A549 treated with CORT108297 at 1 μM for 4 hours (cell line): ENCODE measurements at places on chromosomes 4 and X. TPM values are rescaled to one million over a fixed set of nuclear protein-coding genes. Genes with fewer than 3 reads are reported as not detected.

MAOB gene
- total RNA-seq = 0.09 to 0.24 TPM (median 0.16 TPM) in 5 replicates

STATH gene
- total RNA-seq = not detected in 5 replicates

EDNRA gene
- 0.20 to 0.47 TPM (median 0.35 TPM) in 5 replicates for total RNA-seq

MFAP3L gene
- total RNA-seq = 4.1 to 5.4 TPM (median 4.5 TPM) in 5 replicates

NAP1L3 gene
- total RNA-seq = 0.25 to 0.42 TPM (median 0.29 TPM) in 5 replicates

GRIA3 gene
- total RNA-seq = not detected in 5 replicates

PABPC1L2B gene
- total RNA-seq = not detected in 5 replicates

GAGE12H gene
- not detected in 5 replicates for total RNA-seq

MND1 gene
- 11.9 to 18.1 TPM (median 13.1 TPM) in 5 replicates for total RNA-seq

TTC29 gene
- not detected in 5 replicates for total RNA-seq

SLC7A11 gene
- 24.0 to 29.8 TPM (median 28.0 TPM) in 5 replicates for total RNA-seq

C4orf54 gene
- total RNA-seq = not detected in 5 replicates

NSG1 gene
- total RNA-seq = 1.7 to 2.5 TPM (median 2.2 TPM) in 5 replicates

DLG3 gene
- 2.9 to 4.0 TPM (median 3.2 TPM) in 5 replicates for total RNA-seq

FGFBP2 gene
- total RNA-seq = 0.06 to 0.15 TPM (median 0.10 TPM) in 3 of 5 replicates, not detected in the others

TBX22 gene
- not detected in 5 replicates for total RNA-seq

REELD1 gene
- not detected in 5 replicates for total RNA-seq

ADGRL3 gene
- 0.01 to 0.05 TPM (median 0.02 TPM) in 4 of 5 replicates, not detected in the other for total RNA-seq

TRMT2B gene
- total RNA-seq = 12.6 to 15.6 TPM (median 13.4 TPM) in 5 replicates

AFF2 gene
- total RNA-seq = not detected in 5 replicates

SLC34A2 gene
- 0.03 TPM in 1 of 5 replicates, not detected in the others for total RNA-seq
